ENCODE measurements at places on chromosomes 1 and 21. TPM values are rescaled to one million over a fixed set of nuclear protein-coding genes. Genes with fewer than 3 reads are reported as not detected.

- no peaks in the 10 kb centered on the region for H3K36me3 ChIP-seq
- H3K27me3 ChIP-seq: no peaks in the 10 kb centered on the region
- peaks cover 5% of the 10 kb centered on the region for H3K4me1 ChIP-seq
- peak overlapping the region; percentile 95 for H3K27ac ChIP-seq
Measured at GRCh38 chr1:155977690-155978324, 540 bp downstream of the ARHGEF2 start.

GRCh38 chr1:79190074-79190473 is 183.5 kb upstream of the ADGRL4 start:
- no peaks in the 10 kb centered on the region for H3K36me3 ChIP-seq
- no peaks in the 10 kb centered on the region for H3K27me3 ChIP-seq
- no peak overlapping the region for H3K4me3 ChIP-seq
- DNase-seq: no peak

GRCh38 chr1:39657923-39658485 is 13.9 kb downstream of the NT5C1A start:
- H3K4me1 ChIP-seq: no peaks in the 10 kb centered on the region
- no peak overlapping the region for H3K4me3 ChIP-seq
- H3K27me3 ChIP-seq: no peaks in the 10 kb centered on the region
- peak; percentile 50 for DNase-seq

DNA sequence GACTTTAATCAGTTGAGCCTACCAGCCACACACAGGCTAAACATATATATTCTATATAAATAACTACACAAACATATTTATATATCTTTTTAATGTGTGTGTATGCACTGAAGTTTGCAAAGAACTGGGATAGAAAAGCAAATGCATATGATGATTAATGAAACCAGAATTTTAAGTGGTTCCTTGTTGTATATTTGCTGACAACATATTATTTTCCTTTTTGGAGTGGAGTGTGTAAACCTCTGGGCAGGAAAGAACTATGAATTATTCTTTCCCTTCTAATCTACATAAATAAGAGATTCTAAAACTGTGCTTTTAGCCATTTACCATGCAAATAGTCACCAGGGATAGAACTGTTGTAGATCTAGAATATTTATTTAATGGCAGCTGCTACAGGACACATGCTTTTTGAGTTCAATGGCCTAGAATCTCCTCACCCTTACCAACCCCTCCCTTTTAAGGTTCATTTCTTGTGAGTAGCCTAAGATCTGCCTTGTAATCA is 187.6 kb downstream of the BACH1 start:
- no peaks in the 10 kb centered on the region for H3K27me3 ChIP-seq
- H3K4me3 ChIP-seq: no peak overlapping the region
- H3K36me3 ChIP-seq: no peaks in the 10 kb centered on the region
- no peak overlapping the region for H3K27ac ChIP-seq
- no peaks in the 10 kb centered on the region for H3K4me1 ChIP-seq

GRCh38 chr21:28822486-28823335 is 170.0 kb downstream of the LTN1 start:
- H3K4me1 ChIP-seq: peaks cover 20% of the 10 kb centered on the region
- H3K27ac ChIP-seq: peak overlapping the region; percentile 89
- peak; percentile 22 for DNase-seq
- H3K4me3 ChIP-seq: no peak overlapping the region
- H3K27me3 ChIP-seq: no peaks in the 10 kb centered on the region
- no peaks in the 10 kb centered on the region for H3K36me3 ChIP-seq

TPR gene
- total RNA-seq: 33.8 TPM

- no peak overlapping the region for H3K27ac ChIP-seq
Measured at GRCh38 chr1:56153276-56153675, 426.1 kb downstream of the PLPP3 start.

DNA sequence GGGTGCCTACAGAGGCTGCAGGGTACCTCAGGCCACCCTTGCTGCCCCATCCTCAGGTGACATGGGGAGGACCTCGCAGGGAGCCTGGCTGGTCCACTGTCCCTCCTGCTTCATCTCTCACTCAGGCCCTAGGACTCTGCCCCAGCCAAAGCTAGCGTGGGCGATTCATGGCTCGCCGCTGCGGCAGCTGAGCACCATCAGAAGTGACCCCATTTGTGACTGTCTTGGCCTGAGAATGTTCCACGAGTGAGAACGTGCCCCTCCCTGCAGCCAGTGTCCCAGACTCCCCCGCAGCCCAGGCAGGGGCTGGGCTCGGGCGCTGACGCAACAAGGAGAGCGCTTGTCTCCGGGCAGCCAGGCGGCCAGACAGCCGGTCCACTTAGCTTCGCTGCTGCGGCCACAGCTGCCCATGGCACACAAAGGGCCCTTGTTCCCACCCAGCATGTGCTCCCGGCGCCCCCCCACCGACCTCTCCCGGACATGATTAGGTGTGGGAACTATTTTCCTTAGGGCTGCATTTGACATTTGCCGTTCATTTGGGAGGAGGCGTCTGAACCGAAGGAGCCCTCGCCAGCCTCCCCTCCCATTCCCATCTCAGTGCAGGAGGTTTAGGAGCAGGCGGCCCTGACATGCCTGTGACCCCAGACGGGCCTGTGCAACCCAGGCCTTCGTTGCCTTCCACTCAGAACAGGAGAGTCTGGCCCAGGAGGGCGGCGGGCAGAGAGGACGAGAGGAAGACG is 19.3 kb upstream of the POFUT2 start:
- H3K4me3 ChIP-seq: peak overlapping the region; percentile 17
- peak; percentile 87 for DNase-seq
- peaks cover 10% of the 10 kb centered on the region for H3K4me1 ChIP-seq
- no peaks in the 10 kb centered on the region for H3K27me3 ChIP-seq
- H3K27ac ChIP-seq: peak overlapping the region; percentile 75
- no peaks in the 10 kb centered on the region for H3K36me3 ChIP-seq

AVPR1B gene
- 0.62 TPM for total RNA-seq

GRCh38 chr1:60133000-60133673 is 59.6 kb upstream of the C1orf87 start:
- no peaks in the 10 kb centered on the region for H3K36me3 ChIP-seq
- H3K4me3 ChIP-seq: no peak overlapping the region
- no peak overlapping the region for H3K27ac ChIP-seq
- no peaks in the 10 kb centered on the region for H3K4me1 ChIP-seq
- no peak for DNase-seq
- H3K27me3 ChIP-seq: no peaks in the 10 kb centered on the region

- no peaks in the 10 kb centered on the region for H3K36me3 ChIP-seq
- no peaks in the 10 kb centered on the region for H3K27me3 ChIP-seq
- no peak for DNase-seq
- no peak overlapping the region for H3K27ac ChIP-seq
- no peaks in the 10 kb centered on the region for H3K4me1 ChIP-seq
- H3K4me3 ChIP-seq: no peak overlapping the region
Measured at GRCh38 chr21:36210779-36211659, 54.4 kb downstream of the DOP1B start.

- H3K4me3 ChIP-seq: no peak overlapping the region
- peaks cover 13% of the 10 kb centered on the region for H3K4me1 ChIP-seq
- DNase-seq: no peak
- no peak overlapping the region for H3K27ac ChIP-seq
- no peaks in the 10 kb centered on the region for H3K36me3 ChIP-seq
- H3K27me3 ChIP-seq: peaks cover 13% of the 10 kb centered on the region
Measured at GRCh38 chr1:39695016-39695415, 3.8 kb upstream of the HPCAL4 start.

- no peak for DNase-seq
- no peaks in the 10 kb centered on the region for H3K27me3 ChIP-seq
- H3K27ac ChIP-seq: no peak overlapping the region
- H3K36me3 ChIP-seq: no peaks in the 10 kb centered on the region
- no peaks in the 10 kb centered on the region for H3K4me1 ChIP-seq
- H3K4me3 ChIP-seq: no peak overlapping the region
Measured at GRCh38 chr1:30329263-30329753, 394.1 kb downstream of the MATN1 start.

SEMA4A gene
- 8.2 TPM for total RNA-seq

GRCh38 chr1:113913887-113914664 is 8.9 kb downstream of the DCLRE1B start:
- no peak overlapping the region for H3K4me3 ChIP-seq
- no peak for DNase-seq
- no peaks in the 10 kb centered on the region for H3K27me3 ChIP-seq
- H3K36me3 ChIP-seq: no peaks in the 10 kb centered on the region

FAM151A gene
- not detected for total RNA-seq

DNA sequence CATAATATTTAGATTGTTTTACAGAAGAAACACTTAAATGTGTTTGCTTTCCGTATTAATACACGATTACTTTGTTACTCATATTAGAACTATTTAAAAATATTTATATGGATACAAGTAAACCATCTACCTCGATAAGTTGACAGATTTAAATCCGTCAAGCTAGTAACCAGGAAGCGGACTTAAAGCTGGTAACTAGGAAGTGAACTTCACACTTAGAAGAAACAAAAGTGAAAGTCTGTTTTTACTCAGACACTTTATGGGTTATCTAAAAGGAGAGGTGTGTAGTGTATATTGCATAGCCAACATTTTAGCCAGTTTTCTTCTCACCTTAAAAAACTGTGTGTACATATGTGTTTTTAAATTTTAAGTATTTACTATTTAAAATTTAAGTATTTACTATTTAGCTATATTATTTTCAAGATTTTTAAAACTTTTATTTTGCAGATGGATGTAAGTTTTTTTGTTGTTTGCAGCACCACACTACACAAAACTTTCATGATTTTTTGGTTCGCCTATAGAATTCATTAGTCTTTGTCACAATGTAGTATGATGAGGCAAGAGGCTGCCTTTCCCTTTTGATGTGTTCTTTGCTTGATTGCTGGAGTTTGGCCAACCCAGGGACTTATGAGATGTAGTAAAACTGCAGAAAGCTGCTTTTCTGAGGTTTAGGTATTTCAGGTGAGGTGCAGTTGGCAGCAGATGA is 2.7 kb downstream of the USP25 start:
- no peaks in the 10 kb centered on the region for H3K4me1 ChIP-seq
- no peaks in the 10 kb centered on the region for H3K27me3 ChIP-seq
- H3K4me3 ChIP-seq: peak overlapping the region; percentile 97
- no peaks in the 10 kb centered on the region for H3K36me3 ChIP-seq

DNA sequence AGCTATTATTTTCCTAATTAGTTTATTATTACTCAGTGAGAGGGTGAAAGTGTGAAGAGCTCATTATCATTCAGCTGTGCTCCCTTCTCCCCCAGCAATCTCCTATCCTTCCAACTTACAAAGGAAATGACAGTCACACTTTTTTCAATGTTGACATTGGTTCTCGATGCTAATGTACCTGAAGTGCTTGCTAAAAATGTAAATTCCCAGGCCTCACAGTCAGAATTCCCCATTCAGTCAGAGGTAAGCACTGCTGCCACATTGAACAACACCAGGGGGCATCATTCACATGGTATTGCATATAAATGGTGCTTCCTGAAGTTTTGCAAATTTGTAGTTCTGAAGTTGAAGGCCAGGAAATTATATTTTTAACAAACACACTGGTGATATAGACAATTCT is 132.7 kb upstream of the FOXD3 start:
- no peak overlapping the region for H3K27ac ChIP-seq
- H3K4me1 ChIP-seq: no peaks in the 10 kb centered on the region
- no peaks in the 10 kb centered on the region for H3K27me3 ChIP-seq
- DNase-seq: no peak
